Lower leg skin (tissue), 4 donors: ENCODE measurements at places on chromosomes 1 and 21.

DNA sequence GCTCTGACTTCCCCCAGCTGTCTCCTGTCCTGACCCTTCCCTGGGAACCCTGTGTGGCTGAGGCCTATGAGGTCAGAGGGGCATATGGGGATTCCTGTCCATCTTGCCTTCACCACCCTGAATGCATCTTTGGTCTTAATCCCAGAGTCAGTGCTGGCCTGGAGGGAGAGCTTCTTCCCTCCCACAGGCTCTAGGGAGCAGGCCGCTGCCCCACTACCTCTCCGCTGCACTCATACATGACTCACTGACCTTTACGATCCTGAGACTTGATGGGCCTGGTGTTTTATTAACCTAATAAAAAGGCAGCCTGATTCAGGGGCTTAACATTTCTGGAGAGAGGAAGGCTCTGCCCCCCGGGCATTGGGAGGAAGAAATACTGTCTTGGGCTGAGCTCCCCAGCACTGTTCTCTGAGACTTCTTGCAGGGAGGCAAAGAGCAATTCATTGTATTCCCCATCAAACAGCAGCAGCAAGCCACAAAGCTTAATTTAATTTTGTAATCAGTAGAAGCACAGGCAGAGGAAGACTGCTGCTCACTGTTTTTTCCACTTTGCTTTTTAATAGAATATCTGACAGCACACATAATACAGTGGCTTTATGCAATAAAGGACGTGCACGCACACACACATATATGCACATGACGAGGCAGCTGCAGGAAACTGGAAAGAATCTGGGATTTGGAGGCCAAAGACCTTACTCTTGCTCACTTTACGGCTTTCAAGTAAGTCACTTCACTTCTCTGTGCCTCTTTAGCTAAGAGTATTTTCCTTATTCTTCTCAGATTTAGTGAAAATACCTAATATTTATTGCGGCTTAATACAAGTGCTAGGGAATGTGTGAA, 89.2 kb upstream of the GRIK3 start:
- DNase-seq: no peak

GRCh38 chr1:80436851-80437250, 1363.9 kb upstream of the ADGRL2 start:
- DNase-seq: no peak

DNA sequence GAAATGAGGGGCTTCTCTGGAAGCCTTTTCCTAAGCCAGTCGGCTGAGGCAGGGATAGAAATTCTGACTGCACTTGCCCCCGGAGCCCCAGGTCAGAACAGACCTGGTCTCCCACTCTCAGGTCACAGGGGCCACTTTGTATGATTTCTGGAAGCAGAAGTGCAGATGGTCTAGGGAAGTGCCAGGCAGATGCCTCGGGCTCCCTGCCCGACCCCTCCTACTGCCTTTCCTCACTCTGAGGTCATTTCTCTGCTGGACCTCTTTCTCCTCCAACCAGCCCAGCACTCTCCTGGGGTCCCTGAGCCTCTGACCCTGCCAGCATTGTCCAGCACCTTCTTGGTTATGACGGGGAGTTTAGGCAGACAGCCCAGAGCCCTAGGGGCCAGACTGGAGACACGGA, 8.7 kb downstream of the RUNX3 start:
- no peak for DNase-seq

DNA sequence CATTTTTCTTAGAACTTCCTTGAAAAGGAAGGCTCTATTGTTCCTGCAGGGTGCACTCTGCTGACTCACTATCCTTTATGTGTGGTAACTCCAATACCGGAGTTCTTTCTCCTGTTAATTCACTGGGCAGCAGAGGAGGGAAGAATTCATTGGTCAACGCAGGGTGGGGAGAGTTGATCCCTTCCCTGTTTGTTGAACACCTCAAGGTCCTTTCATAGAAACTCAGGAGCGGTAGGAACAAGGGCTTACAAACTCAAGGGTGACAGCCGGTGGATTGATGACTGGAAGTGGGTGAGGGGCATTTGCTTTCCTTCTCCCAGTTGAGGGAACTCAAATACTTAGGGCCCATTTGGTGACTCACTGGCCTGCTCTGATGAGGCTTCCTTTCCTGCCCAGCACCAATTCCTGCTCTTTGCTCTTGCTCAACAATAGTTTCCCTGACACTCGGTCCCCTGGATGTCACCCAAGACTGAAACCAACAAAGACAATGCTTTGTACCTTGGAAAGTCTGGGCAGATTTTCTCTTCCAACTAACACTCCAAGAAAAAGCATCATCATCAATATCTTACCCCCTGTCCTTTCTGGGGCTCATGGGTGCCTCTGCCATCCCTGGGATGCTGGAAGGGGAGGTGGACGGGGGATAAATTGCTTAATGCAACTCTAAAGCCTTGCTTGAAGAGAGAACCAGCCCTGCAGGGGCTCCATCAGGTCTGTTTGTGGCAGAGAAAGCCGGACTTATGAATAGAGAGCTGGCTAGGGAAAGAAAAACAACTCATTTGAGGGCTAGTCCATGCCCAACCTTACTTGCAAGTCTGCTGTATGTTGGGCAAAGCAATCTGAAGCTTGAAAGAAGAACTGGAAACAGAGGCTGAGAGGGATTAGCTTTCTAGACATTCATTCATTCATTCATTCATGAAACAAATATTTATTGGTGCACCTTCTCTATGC, 9.3 kb downstream of the SLC26A9 start:
- DNase-seq: no peak

- DNase-seq: no peak
Measured at GRCh38 chr1:58183286-58183685, 363.2 kb downstream of the OMA1 start.
